LoVo (cell line): ENCODE measurements at places on chromosomes 2 and 18.

GRCh38 chr18:10164271-10165071, 250.7 kb downstream of the VAPA start:
- DNase-seq = no peak

DNA sequence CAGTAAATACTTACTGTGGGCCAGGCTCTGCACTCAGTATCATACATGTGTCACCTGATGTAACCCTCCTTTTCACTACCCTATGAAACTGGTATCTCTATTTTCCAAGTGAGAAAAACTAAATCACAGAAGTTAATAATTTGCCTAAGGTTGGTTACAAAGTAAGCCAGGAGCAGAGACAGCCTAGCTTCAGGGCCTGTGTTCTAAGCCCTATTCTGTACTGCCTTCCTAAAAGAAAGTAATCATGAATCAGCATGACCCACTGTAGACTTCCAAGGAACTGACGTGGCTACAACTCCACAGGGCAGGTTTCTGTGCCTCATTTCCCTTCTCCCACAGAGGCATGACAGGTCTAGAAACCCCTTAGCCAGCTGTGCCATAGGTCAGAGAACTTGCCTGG, 14.3 kb downstream of the ZNF142 start:
- no peak for DNase-seq

DNA sequence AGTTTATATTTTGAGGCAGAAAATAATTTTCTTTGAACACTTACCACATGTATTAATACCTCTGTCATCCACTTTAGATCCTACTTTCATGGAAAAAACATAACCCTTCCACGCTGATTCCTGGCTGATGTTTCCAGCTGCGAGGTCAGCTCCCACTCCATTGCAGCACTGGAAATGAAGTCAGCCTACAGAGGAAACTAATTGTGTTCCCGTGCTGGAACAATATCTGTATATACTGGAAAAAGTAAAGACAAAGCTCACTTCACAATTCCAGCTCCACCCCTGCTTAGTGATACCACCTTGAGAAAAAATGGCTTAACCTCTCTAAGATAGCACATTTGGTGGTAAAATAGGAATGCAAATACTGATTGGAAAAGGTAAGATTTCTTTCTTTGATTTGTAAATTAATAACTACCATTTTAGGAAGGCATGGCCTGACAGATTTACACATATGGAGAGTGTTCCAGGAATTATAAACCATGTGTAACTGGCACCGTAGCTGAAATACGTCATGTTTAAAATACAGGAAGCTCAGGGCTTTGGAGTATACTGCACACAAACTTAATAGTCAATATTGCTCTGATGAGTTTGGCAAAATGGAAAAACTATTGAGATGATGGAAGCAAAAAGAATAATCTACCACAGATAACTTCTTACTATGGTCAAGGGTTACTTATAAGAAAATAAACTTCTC, 90.0 kb downstream of the TRIB2 start:
- DNase-seq = no peak

- no peak for DNase-seq
These were observed 23.5 kb downstream of the CCT7 start for GRCh38 chr2:73257425-73258125.

DNA sequence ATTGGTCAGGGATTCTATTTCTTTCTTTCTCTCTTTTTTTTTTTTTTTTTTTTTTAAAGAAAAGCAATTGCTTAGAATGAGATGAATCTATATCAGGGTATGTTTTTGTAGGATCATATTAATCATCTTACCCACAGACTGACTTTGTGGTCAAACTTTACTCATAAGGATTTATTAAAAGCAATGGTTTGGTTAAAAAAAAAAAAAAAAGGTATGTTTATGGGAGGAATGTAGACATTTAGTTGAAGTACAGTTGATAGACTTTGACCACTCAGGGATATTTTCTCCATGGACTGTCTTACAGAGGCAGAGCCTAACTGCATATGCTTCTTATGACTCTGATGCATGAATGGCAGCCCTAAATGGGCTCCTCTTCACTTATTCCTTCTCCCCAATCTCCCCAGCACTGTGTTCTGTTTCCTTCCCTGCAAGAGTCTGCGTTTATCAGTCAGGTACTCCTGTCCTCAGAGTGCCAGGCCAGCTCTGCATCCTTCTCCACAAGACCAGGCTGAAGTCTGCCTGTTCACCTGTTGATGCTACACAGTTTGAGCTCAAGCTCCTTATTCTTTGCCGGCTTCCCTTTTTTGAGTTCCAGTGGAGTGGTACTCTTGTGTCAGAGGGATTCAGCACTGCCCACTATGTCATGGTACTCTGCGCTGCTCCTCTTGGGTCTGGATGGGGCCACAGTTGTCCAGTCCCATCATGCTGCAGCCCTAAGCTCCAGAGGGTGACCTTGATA, 24.3 kb downstream of the CRIM1 start:
- DNase-seq = no peak

- no peak for DNase-seq
These were observed 240.0 kb upstream of the GULP1 start for GRCh38 chr2:188051706-188052105.

- no peak for DNase-seq
These were observed 273.6 kb downstream of the CYRIA start for GRCh38 chr2:16391986-16392385.

DNA sequence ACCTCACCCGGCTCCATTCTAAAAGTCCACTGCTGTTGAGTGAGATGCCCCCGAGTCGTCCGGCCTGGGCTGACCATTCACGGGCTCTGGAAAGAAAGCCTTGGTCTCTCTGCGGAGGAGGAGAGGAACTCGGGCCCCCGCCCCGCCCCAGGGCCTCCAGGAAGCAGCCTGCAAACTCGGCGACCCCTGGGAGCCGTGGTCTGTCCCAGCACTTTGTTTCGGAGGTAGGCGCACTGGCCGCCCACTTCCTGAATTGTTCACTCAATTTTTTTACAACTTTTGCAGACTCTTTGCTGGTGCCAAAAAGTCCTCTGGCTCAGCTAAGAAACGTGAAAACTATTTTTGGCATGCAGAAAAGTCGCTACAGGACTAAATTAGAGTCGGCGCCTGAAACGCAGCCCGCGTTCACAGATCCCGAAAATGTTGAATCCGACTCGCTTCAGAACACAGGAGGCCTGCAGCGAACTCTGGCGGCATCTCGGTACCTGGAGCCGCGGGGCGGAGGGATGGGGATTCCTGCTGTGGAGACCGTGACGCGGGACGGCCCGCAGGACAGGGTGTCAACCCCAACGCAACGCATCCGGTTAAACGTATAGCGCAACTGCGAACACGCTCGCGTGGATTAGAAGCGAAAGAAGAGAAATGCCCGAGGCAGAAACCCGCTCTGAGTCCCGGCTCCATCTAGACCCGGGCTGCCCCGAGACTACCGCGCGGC, 1.5 kb downstream of the PXDN start:
- DNase-seq = no peak

- no peak for DNase-seq
These were observed 17.8 kb downstream of the THNSL2 start for GRCh38 chr2:88187927-88188326.

DNA sequence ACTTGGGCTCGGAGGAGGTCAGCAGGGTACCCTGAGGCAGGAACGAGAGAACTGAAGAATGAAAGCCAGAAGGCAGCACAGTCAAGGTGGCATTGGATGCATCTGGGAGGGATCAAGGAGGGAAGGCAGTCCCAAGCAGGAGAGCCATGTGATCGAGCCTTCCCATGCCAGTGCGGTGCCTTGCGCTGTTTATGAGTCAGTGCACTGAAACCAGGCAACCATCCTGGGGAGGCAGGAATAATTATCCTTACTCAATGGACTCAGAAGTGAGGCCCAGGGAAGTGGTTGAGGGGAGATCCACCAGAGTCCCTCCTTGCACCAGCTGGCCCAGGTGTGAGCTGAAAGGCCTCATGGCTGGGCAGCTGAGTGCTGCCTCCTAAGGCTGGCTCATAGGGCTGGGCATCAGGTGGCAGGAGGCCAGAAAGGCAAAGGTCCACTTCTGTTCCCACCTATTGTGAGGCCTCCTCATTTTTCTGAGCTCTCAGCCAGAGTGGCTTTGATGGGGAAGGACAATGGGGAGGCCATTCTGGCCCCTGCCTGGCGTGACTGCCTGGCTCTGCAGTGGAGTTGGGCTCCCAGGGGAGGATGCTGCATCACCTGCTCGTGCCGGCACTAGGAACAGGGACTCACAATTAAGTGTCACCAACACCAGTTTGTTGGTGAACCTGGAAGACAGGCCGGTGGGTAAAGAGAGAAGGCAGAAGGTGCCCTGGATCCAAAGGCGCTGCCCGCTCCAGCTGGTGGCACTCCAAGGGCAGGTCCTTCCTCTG, 82.3 kb downstream of the TFCP2L1 start:
- no peak for DNase-seq

GRCh38 chr2:60495041-60495625, 58.3 kb downstream of the BCL11A start:
- no peak for DNase-seq

GRCh38 chr2:85954590-85955458, 66.0 kb upstream of the ST3GAL5 start:
- DNase-seq = no peak

- no peak for DNase-seq
These were observed 2127.8 kb upstream of the CELF4 start for GRCh38 chr18:39693359-39693758.

GRCh38 chr2:70321370-70321769, 19.5 kb upstream of the FAM136A start:
- DNase-seq = no peak

DNA sequence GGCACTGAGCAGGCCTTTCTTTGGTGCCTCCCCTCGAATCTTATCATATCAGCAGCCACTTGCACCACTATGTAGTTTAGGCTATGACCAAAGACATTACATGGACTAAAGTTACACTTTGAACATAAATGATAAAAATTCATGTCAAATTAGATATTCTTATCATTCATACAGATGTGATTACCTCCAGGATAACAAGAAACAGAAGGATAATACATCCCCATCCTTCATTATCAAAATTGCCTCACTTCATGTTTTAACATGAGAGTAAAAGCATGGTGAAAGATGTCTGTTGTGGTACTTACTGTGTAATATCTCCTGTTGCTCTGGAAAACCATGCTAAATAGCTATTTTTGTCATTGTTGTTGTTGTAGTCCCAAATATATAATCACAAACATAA, 230.8 kb upstream of the RND3 start:
- DNase-seq = no peak

GRCh38 chr18:48929212-48929612, 21.6 kb downstream of the SMAD7 start:
- DNase-seq = no peak

DNA sequence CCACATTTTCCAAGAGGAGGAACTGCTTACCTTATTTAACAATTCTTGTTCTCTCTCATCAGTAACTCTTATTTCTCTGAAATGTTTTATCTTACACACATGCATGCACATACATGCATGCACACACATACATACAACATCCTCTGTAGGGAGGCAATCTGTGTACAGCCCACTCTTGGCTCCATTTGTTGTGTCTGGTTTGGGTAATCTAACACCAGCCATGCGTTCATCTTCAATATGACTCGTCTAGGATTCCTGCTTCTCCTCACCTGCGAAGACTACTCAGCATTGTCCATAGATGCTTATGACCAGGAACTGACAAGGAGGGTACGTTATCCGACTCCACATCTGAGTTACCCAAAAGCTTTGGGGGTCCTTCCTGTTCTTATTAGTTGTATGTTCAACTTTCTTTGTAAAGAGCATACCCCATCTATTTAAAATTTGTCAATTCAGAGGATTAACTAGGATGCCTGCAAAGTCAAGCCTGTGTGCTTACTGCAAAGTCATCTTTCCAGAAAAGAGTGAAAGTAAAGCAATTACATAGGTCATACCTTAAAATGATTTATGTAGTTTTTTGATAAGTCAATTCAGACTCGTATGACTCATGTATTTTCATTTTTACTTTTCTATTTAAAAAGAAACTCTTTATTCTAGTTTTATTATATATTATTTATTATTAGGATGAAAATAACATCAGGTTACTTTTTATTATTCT, 18.2 kb downstream of the LYPD6B start:
- DNase-seq = no peak

- DNase-seq = no peak
These were observed 44.8 kb downstream of the SETBP1 start for GRCh38 chr18:44725300-44726058.

- DNase-seq = no peak
These were observed 139.2 kb downstream of the GLI2 start for GRCh38 chr2:120874888-120875275.

DNA sequence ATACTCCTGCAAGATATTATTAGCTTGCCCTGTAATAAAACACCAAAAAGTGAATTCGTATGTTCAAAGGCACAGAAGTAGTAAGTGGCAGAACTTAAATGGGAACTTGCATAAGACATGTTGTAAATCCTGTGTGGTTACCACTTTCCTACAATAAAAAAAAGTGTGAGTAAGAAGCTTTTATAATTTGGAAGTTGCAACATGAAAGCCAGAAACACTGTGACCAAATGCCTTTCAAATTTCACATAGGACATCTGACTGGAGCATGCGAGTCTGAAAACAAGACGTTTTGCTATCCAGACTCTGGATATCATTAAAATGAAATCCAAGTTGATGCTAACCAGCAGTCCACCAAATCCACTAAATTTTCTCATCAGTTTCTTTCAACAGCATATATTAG, 886.2 kb upstream of the NRXN1 start:
- no peak for DNase-seq

- DNase-seq = no peak
These were observed 398.3 kb downstream of the GPD2 start for GRCh38 chr2:156834431-156834830.

DNA sequence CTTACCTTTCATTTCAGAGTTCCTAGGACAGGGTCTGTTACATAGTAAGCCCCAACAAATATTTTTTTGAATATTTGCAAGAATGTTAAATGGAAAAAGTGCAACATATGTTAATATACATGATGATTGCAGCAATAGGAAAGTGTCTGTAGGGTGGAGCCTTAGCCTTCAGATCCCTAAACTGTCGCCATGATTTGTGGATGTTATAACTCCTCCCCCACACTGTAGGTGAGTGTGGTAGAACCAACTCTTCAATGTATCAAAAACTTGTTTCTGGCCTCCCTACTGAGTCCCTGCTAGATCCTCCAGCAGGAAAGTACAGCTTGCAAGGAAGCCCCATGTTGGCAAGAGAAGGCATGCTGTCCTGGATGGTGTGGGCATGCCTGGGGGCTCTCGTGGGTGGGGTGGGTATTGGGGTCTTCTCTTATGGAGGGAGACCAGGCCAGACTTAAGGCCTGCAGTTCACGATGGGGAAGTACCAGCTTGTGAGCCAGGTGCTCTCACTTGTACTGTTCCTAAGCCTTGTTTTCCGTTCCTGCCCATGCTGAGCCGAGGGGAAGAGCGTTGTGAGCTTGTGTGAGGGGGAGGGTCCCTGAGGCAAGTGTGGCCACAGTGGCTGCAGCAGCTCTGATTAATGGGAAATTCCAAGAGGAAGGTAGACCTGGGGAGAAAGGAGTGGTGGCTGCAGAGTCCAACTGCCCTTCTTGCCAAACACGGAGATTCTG, 11.4 kb downstream of the FHOD3 start:
- DNase-seq = no peak

DNA sequence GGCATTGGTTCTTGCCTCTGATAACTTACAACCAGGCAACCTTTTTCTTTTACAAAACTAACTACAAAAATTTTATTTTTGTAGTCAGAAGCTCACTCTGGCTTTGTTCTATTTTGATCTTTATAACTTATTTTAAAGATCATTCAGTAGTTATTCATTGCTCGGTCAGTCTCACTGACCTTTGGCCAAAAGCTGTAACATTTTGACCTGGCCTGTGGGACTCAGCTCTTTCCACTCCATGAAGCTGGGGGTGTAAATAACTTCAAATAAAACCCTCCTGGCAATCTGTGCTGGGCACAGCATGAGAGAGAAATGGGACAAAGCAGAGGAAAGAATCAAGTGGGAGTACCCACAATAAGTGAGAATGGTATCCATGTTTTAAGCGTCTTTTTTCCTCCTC, 380.7 kb downstream of the SETBP1 start:
- DNase-seq = no peak
